ENCODE measurements at places on chromosomes 4 and X.

- DNase-seq: no peak
Measured at GRCh38 chr4:48073567-48074103, 57.1 kb downstream of the NIPAL1 start.

- DNase-seq: peak; percentile 72
Measured at GRCh38 chrX:46792810-46793188, 33.9 kb upstream of the SLC9A7 start.

DNA sequence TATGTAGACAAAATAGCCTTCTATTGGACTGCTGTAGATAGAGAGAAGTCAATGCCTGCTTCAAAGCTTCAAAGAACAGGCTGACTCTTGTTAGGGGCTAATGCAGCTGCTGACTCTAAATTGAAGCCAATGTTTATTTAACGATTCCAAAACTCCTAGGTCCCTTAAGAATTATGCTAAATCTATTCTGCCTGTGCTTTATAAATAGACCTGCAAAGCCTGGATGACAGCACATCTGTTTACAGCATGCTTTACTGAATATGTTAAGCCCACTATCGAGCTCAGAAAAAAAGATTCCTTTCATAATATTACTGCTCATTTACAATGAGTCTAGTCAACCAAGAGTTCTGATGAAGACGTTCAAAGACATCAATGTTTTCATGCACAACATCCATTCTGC is 54.8 kb upstream of the RBMXL3 start:
- no peak for DNase-seq

DNA sequence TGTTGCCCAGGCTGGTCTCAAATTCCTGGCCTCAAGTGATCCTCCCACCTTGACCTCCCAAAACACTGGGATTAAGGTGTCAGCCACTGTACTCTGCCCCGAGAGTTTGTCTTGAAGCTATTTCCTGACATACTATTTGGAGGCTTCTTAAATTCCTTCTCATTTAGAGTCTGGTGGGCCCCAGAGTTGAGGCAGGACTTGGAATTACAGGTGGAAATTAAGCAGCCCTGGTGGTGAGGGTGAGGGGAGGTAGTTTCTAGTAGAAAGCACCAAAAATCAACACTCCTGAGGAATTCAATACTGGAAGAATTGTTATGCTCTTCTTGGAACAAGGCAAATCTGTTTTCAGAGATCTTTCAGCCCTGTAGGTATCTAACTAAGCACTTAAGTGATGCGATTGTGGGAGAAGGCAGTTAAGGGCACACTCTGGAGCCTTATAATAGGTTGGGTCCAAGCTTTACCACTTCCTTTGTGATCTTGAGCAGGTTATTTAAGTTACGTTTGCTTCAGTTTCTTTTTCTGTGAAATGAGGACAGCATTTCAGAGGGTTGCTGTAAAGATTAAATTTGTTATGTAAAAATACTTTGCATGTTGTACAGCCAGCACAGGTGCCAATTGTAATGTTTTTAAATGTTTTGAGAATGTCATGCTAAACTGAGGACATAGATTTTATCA is 200.7 kb downstream of the SOWAHB start:
- no peak for DNase-seq

DNA sequence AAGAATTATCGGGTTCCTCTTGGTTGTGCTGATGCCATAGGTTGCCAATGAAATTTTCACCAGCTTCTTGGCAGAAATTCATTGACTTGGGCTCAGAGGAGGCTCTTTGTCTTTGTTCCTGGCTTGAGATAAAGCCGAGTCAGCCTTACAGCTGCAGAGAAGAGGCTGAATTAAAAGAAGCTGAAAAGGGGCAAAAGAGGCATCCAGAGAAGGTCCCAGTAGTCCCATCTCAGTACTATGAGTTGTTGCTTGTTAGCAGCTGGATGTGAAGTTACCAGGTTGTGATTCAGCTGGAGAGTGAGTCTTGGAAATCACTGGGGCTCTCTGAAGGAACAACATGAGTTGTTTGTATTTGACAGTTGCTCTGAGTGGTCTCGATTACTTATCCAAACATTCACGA is 59.7 kb downstream of the SMAD1 start:
- DNase-seq: no peak

GRCh38 chrX:147476008-147476407 is 435.7 kb upstream of the FMR1 start:
- DNase-seq: peak; percentile 67

DNA sequence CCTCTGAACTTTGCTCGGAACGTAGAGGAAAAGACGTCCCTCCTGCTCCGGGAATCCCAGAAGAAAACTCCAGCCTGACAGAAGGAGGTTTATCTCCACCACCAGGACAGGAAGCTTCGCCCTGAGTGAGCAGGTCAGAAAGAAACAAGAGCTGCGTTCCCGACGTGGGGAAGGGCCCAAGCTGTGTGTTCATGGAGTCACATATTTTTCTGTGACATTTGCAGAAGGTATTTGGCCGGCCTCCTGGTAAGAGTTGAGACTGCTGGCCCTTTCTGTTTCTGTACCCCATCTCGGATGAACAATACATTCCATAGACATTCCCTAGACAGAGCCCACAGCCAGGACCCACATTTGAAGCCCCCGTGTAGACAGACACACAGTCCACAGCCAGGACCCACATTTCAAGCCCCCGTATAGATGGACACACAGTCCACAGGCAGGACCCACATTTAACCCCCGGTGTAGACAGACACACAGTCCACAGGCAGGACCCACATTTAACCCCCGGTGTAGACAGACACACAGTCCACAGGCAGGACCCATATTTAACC is 230.8 kb downstream of the SHOX start:
- no peak for DNase-seq

DNA sequence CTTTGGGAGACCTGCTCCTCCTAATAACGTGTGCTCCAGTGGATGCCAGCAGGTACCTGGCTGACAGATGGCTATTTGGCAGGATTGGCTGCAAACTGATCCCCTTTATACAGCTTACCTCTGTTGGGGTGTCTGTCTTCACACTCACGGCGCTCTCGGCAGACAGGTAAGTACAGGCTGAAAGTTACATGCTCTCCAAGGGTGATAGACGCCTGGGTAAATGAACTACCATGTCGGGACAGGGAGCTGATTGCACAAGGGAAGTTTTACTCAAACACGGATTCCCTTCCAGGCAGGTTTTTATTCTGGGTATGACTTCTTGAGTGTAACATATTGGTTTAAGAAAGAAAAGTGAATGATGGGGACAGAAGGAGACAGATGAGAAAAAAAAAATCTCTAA is 836 bp downstream of the GRPR start:
- DNase-seq: no peak

- no peak for DNase-seq
Measured at GRCh38 chrX:47560179-47560933, 649 bp upstream of the ARAF start.

DNA sequence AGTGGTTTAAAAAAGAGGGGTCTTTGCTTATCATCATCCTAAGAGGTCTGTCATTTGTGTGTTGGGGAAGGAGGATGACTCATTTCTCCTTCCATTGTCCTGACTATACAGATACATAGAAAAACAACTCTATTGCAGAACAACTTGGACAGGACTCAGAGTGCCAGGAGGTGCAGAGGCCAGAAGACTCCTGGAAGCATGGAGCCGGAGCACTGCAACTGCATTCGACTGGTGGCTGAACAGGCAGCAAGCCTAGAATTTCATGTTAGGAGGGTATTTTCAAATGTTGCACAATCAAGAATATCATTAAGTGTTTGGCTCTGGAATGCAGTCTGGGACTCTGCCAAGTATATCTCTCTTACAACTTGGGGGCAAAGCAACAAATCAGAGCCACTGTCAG is 35.0 kb upstream of the MAML3 start:
- no peak for DNase-seq

GRCh38 chr4:36172656-36173055 is 71.7 kb downstream of the ARAP2 start:
- no peak for DNase-seq

GRCh38 chr4:38639242-38639641 is 24.8 kb upstream of the KLF3 start:
- no peak for DNase-seq

- no peak for DNase-seq
Measured at GRCh38 chr4:129429581-129430320, 333.8 kb downstream of the C4orf33 start.

- DNase-seq: peak; percentile 24
Measured at GRCh38 chr4:94480362-94480951, 28.7 kb downstream of the PDLIM5 start.

- DNase-seq: no peak
Measured at GRCh38 chr4:89001647-89002445, 55.1 kb downstream of the FAM13A start.

DNA sequence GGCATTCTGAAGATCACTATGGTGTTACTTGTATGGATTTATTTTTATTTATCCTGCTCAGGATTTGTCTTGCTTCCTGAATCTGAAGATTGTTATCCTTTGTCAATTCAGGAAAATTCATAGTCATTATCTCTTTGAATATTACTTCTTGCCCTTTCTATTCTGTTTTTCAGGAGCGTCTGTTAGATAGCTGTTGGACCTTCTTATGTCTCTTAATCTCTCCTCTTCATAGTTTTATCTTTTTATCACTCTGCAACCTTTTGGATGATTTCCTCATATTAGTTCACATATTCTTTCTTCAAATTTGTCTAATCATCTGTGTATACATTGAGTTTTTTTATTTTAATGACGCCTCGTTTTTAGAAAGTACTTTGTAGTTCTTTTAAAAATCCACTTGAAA is 19.6 kb downstream of the WDR19 start:
- no peak for DNase-seq

- DNase-seq: peak; percentile 47
Measured at GRCh38 chrX:13087322-13088155, 43.1 kb upstream of the FAM9C start.

DNA sequence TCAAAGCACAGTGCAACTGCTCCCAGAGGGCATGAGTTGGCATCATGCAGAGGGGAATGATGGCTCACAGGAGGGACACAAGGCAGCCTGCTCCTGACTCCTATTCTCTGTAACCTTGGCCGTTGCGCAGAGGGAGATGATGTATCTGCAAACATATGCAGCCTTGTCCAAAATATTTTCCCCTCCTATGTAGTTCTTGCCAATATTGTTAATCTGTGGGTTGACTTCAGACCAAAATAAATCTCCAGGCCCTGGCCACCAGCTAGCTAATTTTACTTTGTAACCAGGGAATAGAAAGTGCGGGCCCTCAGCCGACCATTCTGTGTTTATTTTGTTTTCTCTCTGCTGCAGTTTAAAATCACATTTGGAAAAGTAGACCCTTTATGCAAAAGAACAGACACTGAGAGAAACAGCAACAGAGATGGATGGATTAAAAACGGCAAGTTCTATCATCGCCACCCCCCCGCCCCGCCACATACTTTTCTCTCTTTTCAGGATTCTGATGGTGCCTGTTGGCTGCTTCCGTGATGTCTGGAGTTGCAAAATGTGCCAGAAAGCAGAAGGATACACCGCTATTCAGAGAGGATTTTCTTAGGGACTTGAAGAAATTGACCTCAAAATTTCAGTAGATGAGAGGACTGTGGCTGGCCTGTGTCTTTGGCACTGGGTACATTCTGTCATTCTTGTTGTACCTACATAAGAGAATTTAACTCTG is 185.3 kb upstream of the BCOR start:
- no peak for DNase-seq

- peak; percentile 44 for DNase-seq
Measured at GRCh38 chr4:150982557-150983233, 32.4 kb downstream of the LRBA start.

GRCh38 chr4:15451181-15451865 is 18.4 kb upstream of the CC2D2A start:
- DNase-seq: peak; percentile 1

DNA sequence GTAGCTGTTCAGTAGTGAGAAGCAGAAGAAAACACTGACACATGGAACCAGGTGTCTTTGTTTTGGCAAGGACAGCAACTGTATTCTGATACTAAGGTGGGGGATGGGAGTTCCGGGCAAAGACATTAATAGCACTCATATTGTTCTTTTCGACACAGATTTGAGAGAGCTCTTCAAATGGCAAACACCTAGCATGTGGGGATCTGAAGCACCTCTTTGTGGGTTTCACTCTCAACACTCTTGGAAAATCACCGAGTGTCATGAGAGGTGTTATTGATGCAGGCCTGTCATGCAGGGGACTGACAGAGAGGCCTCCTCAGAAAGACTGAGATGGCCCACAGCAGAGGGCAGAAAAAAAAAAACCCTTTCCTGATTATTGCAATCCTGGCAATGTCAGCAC is 228.4 kb upstream of the VCX start:
- DNase-seq: no peak

GRCh38 chrX:50697691-50698090 is 116.3 kb downstream of the SHROOM4 start:
- no peak for DNase-seq

- DNase-seq: no peak
Measured at GRCh38 chr4:25030277-25031076, at the start of gene LGI2. Gene LGI2 (minus strand): TSS chr4:25030946. CDS start chr4:25030693, 253 bp downstream.

- DNase-seq: peak; percentile 60
Measured at GRCh38 chrX:80334583-80334982, 85.7 kb upstream of the TENT5D start.

DNA sequence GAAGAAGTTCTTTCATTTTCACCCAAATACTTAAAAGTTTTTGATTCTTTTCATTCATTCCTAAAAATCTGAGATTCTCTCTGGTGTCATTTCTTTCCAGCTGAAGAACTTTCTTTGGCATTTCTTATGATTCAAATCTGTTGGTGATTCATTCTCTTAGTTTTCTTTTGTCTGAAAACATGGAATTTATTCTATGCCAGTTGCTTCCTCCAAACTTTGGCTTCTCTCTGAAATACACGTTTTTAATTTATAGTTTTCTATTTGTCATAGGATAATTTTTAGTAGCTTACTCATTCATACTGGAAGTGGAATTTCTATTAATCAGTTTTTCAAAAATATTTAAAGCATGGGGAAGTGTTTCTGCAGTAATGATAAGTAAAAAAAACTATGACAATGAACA is 1012.0 kb downstream of the RPA4 start:
- no peak for DNase-seq

GRCh38 chr4:161133586-161134276 is 1030.1 kb downstream of the FSTL5 start:
- DNase-seq: peak; percentile 28

DNA sequence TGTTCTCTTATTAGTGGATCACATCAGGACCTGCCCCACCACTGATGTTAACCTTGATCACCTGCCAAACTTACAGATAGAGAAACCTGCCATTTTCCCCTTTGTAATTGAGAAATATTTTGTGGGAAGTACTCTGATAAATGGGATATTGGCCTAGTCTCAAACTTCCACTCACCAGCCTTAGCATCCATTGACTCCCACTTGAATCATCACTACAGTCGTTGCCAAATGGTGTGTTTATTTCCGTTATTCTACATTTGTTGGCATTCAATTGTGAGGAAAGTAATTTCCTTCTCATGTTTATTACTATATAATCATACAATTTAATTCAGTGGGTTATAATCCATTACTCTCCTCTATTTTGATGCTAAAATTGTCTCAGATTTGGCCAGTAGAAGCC is 156.4 kb upstream of the CXCL13 start:
- no peak for DNase-seq

DNA sequence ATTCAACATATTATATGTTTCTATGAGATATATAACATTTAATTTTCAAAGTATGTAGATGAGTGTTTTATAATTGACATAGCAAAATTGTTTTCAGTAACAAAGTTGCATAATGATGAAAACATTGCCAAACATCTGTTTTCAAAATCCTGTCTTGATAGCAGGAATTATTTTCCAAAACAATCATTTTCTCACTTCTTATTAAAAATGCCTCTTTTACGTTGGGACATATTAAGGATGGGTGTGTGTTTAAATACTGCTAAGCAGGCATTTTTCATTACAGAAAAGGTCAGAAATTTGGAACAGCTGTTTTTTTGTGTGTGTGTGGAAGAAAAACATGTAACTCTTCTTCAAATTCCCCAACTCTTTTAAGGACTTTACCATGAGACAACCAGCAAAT is 452.0 kb downstream of the SPRY1 start:
- no peak for DNase-seq

GRCh38 chr4:96602661-96603060 is 762.8 kb downstream of the PDHA2 start:
- DNase-seq: no peak
